ENCODE measurements at places on chromosomes 3 and 15.

DNA sequence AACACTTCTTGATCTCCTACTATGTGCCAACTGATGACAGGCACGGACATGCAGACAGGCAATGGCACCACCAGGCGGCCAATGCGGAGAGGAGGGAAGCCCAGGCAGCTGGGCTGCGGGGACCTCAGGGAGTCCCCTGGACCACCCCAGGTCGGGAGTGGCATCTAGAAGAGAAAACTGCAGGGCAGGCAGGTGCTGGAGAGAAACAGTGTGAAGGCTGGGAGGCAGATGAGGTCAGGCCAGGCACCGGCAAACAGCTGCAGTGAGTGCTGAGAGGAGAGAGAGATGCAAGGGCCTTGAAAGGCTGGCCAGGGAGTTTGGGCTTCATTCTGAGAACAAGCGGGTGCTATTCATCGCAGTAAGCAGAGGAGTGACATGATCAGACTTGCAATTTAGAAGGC lies 29.1 kb downstream of the SLC6A1 start:
- no peak for DNase-seq

GRCh38 chr3:191502583-191502982 lies 41.6 kb downstream of the PYDC2 start:
- DNase-seq: no peak

- DNase-seq: no peak
These were observed 1.4 kb downstream of the CA12 start for GRCh38 chr15:63380151-63380807.

DNA sequence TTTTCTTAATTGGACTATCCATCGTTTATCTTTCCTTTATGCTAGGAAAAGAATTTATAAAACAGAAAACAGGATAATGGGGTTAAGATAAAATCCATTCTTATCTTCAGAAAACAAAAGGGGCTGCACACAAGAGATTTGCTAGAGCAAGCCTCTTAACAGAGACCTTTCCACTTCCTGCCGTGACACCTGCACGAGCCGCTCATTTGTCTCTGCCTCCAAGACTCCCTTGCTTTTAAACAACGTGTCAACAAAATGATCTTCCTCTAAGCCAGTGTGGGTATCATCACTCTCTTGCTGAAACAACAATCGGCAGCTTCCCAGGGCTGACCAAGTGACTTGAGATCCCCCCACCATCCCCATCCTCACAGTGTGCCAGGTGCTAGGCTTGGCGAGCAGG lies 33.1 kb downstream of the GABRB3 start:
- DNase-seq: no peak

- no peak for DNase-seq
These were observed 496.6 kb downstream of the FHIT start for GRCh38 chr3:60754617-60755016.

GRCh38 chr3:186971578-186971977 lies 41.3 kb downstream of the ST6GAL1 start:
- DNase-seq: no peak

GRCh38 chr3:5191555-5192304 lies 4.2 kb downstream of the EDEM1 start:
- no peak for DNase-seq

DNA sequence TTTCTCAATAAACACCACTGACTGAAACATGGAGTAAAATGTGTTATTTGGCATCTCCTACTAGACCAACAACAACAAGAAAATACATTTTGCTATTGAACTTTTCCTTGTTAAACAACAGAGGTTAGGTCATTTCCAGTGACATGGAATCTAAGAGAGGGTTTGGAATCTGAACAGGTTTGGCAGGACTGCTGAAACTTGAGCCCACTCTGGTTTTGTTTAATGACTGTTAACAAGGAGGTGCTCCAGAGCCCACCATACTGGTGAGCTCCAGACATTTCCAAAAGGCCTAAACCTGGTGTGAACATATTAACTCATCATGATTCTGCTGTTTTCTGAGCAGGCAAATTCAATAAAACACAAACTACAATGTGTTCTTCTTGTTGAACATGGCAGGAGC lies 330.7 kb upstream of the TRIM42 start:
- DNase-seq: no peak

- DNase-seq: no peak
These were observed 3.4 kb upstream of the TRIM71 start for GRCh38 chr3:32814361-32814760.

DNA sequence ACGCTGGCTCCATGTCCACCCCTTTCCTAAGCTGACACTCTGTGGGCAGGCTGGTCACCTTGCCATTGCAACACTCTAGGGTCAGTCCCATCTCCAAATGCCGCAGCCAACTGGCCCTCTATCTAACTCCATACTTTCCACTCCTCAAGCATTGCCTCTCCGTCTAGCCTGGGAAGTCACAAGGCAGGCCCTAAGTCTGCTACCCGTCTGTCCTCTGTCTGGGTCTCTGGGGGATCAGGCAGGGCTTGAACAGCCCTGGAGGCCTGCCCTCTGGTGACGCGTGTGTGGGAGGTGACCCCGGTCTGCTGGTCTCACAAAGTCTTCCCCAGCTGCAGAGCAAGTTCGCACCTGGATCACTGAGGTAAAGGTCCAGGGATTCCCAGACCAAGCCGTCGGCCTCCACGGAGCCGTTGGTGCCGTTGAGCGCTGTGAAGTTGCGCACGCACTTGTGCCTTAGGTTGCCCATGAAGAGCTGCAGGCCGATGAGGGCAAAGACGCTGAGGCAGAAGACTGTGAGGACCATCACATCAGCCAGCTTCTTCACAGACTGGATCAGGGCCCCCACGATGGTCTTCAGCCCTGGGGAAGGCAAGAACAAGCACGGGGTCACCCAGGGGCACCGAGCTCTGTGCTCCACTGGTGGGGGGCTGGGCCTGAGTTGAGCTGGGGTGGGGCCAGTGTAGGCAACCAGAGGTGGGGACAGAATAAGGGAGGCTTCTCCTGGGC lies 39.9 kb downstream of the SCN5A start:
- no peak for DNase-seq

- DNase-seq: peak; percentile 34
These were observed 1.4 kb upstream of the AP4E1 start for GRCh38 chr15:50906954-50907600.

DNA sequence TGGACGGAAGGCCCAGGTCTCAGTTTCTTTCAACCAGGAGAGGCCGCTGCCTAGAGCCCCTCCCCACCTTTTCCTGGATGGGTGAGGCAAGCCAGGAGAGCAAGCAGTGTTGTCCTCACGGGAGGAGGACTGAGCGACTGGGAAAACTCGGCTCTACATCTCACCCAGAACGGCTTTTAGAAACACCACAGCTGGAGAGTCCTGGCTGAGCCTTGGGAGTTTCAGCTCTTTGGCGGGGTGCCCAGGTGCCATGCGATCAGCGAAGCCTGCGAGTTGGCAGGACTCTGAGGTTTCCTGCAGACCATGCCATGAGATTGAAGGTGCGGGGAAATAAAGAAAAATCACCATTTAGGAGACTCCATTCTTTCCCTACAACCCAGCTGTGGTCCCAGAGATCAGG lies 26.0 kb downstream of the PPCDC start:
- DNase-seq: no peak

GRCh38 chr3:179147514-179147872 lies 664 bp upstream of the PIK3CA start:
- DNase-seq: no peak

GRCh38 chr15:43107751-43108150 lies 1.9 kb upstream of the UBR1 start:
- no peak for DNase-seq

DNA sequence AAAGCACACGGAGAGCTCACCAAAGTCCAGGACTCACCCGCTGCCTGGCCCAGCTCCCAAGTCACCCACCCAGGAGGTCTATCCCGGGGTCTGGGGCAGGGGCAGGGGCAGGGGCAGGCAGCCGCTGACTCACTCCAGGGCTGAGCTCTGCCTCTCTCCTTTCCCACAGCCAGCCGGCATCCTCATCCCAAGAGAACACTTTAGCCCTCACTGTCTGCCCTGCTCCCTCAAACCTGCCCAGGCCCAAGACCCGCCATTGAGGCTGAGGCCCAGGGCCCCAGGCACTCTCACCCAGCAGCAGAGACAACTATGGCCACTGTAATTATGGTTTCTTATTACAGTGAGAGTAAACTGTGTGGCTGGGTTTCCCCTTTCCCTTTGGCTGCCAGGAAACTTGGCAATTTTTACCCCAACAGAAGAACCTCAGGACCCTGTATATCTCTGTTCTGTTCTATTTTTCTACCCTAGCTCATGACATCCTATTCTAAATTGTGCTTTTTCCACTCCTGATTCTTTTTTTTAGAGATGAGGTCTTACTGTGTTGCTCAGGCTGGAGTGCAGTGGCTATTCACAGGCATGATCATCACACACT lies 53.0 kb downstream of the IQSEC1 start:
- DNase-seq: no peak

GRCh38 chr15:67192185-67192820 lies 62.2 kb downstream of the AAGAB start:
- DNase-seq: peak; percentile 2

GRCh38 chr3:183265834-183266417 lies 12.9 kb downstream of the B3GNT5 start:
- DNase-seq: no peak

GRCh38 chr15:28021281-28022039 lies 77.7 kb downstream of the OCA2 start:
- peak; percentile 41 for DNase-seq

DNA sequence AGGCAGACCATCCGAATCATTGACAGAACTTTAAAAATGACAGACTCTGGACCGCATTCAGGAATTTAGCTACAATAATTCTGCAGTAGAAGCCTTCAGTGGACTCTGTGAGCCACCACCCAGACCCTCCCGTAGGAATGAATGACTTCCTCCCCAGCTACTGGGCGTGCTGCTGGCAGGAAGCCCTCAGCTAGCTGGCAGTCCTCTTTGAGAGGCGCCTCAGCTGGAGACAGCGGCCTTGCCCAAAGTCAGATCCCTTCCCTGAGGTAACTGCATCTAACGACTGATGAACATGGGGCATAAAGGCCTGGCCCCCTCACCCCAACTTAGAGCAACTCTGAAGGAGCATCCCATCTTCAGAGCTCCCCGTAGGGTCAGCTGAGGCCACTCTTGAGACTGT lies 25.8 kb downstream of the CRABP1 start:
- no peak for DNase-seq

GRCh38 chr3:48409291-48410201 lies 20.3 kb downstream of the PLXNB1 start:
- peak; percentile 5 for DNase-seq

DNA sequence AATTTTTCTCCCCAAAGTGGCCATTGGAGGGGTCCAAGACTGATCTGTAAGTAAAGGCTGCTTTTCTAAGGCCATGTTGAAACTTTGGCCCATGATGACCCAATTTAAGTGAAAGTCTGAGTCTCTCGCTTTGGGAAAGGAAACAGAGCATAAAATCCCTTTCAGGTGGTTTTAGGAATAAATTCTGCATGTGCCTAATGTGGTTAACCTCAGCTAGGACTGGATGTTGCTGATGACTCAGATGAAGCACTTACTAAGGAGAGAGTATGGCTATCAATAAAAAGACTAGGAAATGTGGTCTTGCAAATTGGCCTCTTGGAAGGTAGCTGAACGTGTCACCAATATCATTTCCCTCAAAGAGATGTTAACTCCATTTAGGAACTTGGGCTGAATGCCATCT lies 458.5 kb downstream of the AGBL1 start:
- no peak for DNase-seq

DNA sequence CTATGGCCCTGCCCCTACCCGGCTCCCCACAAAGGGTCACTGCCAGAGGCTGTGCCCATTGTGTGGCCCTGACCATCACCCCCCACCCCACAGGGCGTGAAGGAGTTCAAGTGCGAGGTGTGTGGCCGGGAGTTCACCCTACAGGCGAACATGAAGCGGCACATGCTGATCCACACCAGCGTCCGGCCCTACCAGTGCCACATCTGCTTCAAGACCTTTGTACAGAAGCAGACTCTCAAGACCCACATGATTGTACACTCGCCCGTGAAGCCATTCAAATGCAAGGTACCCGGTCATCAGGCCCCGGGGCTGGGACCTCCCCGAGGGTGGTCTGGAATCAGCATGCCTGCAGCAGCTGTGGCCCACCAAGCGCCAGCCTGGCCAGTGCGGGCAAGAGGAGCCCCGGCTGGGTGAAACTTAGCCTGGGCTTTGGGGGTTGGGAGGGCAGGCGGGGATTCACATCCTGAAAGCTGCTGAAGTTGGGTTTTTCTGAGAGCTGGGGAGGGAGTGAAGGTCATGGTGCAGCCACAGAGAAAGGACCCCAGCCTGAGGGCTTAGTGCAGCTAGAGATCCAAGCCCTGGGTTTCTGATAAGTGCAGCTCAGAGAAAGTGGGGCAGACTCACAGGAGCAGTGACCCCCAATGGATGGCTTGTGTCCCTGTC lies 29.2 kb downstream of the IDH2 start:
- DNase-seq: no peak

- DNase-seq: no peak
These were observed 4.9 kb downstream of the CADPS start for GRCh38 chr3:62870321-62870720.

- peak; percentile 1 for DNase-seq
These were observed 405.9 kb downstream of the ROBO1 start for GRCh38 chr3:79361748-79362378.

- no peak for DNase-seq
These were observed 98.0 kb downstream of the DTWD1 start for GRCh38 chr15:49718846-49719245.

DNA sequence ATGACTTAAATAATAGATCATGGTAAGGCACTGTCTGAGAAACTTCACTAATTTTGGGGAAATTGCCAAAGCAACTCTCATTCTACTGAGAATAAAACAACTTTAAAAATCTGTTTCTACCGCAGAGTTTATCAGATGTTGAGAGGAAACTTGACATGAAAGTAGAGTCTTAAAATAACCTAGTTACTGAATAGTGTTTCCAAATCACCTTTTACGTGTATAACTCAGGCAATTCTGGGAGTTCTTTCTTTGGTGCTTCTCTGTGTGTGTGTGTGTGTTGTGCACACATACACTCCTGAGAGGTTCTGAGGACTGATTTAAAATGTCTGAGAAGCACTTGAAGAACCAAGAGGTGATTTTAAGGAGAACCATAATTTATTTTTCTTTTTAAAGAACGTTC lies 236.6 kb downstream of the SV2B start:
- no peak for DNase-seq

- no peak for DNase-seq
These were observed 748 bp downstream of the CCNL1 start for GRCh38 chr3:157159037-157159761.

DNA sequence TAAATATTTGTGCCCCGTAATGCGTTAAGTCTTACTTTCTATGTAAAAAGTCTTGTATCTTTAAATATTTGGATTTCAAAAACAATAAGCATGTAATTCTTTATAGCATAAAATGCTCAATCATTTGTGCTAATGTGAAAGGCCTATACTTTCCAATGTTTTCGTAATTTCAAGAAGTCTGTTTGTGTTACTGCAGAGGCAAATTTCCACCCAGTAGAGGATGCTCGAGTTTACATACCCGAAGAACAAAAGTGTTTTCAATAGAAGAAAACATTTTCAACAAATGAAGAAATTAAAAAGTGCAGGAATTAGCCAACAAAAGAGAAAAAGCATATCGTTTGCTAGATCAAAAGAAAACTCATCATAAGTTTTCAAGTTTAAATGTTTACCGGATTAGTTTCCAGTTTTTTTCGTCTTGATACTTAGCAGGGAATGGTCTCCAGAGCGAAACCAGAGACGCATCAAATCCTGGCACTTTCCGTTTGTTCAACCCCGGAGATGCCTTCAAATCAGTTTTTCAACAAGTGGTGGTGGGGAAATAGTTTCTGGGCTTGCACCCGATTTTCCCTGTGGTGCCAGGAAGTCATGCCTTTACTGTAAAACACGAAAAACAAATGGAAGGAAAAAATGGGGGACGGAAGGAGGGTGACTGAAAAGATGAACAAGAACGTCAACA lies 1.0 kb downstream of the CGGBP1 start:
- no peak for DNase-seq
